Renal cortex interstitium (tissue), 15 donors: ENCODE measurements at places on chromosomes 4 and X. TPM values are rescaled to one million over a fixed set of nuclear protein-coding genes. Genes with fewer than 3 reads are reported as not detected.
A peak's percentile ranks its signal among the peaks of the same experiment; 100 is the strongest.

DNA sequence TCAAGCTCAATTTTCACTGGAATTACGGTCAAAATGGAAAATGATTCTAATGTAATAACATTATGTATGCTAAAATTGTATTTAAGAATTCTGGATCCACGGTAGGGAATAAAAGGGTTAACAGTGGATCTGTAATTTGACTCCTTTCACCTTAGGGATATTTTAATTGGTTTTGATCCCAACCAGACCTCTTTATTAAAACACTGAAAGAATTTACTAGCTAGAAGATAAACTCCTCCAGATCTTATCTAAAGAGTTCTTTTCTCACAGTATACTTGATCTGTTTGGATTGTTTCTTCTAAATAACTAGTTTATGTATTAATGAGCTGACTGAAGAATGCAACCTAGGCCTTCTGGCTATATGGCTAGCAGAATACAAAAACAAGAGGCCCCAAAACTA is 118.4 kb downstream of the DDX53 start:
- DNase-seq, result no peak

DNA sequence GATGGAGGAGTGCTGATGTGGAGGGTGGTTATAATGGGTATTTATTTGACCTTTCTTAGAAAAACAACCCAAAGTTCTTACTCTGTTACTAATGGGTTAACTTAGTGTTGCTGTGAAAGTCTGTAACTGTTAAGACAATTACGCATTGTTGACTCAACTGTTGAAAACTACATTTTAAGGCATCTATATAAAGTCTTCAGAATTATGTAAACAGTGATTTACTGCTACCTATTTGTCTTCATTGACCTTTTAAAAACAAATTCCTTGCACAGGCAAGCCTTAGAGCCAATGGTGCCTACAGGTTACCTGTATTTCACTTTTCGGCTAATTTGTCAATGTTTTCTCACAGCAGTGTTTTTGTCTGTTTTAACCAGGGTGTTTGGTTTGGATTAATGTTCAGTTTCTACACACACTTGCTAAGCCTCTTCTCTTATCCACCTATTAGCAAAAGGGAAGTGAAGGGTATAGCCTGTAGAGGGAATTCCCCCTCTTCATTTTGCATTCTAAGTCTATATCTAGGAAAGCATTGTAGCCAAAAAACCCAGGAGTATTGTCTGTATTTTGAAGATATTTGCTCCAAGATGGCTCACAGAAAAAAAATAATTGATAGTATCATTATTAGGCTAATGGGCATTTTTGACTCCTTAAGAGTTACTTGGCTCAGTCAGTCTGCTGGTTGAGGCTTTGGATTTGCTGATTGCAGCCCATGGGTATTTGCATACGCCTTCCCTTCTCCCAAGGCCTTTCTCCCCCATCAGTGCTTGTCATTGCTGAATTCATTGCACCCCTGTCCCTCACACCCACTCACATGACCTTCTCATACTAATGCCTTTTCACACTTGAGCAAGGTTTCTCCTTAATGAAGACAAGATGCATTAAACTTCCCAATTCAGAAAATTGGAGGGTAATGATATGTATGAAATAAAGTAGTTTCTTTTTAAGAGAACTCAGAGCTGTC is 30.5 kb downstream of the AFF1 start:
- DNase-seq, result no peak

GRCh38 chrX:154096140-154097002 is 1.1 kb downstream of the MECP2 start:
- no peak for DNase-seq

DNA sequence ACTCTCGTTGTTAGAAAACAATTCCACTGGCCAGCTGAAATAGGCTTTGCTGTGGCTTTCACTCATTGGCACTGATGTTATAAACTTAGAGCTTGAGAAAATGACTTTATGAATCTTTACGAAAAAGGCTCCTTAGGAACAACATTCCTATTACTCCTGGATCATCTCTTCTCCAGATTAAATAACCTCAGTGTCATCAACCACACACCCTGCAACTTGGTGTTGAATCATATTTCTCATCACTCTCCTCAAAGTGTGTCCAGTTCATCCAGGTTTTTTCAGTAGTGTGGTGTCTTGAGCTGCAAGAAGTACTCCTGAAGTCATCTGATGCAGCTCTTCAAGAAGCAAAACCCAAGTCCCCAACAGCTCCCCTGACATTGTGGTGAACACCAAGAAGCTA is 28.1 kb upstream of the ANOS1 start:
- no peak for DNase-seq

GRCh38 chrX:148755111-148755510 is 254.7 kb downstream of the AFF2 start:
- DNase-seq, result no peak

DNA sequence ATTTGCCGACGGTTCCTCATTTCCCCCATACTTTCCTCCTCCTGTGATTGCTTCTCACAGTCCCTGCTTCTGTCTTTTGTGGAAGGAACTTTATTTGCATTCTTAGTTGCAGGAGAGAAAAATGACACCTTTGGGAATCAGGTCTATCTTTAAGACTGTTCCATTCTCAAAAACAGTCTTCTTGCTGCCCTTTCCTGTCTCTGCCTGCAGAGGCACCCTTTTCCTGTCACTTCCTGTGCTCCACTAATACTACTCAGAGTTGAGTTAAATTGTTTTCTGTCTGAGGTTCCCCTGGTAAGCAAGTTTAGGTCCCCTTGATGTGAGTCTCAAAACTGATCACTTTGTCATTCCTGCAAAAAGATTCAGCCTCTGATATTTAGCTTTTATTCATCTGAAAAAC is 208.8 kb upstream of the CLNK start:
- DNase-seq, result no peak

DNA sequence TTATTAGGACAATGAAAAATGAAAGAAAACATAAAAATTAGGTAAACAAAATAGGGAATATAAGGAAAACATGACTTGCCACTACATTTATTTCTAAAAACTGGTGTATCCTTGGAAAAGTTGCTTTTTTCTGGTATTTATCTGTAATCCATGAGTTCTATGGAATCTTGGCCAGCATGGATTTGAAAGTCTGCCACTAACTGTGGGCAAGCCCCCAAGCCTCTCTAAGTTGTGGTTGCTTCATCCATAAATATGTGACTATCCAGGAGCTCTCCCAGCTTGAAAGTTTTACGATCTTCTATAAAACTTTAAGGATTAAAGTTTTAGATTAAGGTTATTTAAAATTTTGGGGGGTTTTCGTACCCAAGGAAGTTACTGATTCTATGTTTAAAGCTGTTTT is 21.8 kb downstream of the RPS6KA3 start:
- no peak for DNase-seq

DNA sequence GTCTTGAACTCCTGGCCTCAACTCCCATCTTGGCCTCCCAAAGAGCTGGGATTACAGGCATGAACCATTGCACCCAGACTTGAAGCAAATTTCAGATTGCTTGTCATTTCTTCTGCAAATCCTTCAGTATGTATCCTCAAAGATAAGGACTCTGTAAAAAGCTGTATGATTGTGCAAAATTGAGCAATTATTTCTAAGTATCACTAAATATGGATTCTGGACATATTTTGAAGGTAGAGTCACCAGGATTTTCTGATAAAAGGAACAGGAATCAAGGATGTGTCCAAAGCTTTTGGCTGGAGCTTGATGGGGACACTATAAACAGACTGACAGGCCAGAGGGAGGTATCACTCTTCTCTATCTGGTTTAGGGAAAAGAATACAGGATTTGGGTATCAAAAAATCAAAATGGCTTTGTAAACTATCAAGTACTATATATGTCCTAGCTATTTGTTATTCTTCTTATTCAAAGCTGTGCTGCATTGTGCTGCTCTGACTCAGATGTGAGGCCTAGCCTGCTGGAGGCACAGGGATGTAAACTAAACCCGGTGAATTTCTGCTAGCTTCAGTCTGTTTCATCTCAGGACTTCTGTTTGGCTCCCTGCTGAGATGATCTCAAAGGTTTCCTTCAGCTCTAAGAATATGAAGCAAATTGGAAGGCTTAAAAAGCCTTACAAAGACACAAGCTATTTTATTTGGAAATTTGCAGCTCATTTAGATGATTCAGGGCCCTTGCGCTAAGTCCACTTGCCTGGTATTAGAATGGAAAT is 8.3 kb downstream of the RPS4X start:
- no peak for DNase-seq

GRCh38 chr4:39526765-39527295 is 409 bp downstream of the UGDH start:
- peak; percentile 12 for DNase-seq

DNA sequence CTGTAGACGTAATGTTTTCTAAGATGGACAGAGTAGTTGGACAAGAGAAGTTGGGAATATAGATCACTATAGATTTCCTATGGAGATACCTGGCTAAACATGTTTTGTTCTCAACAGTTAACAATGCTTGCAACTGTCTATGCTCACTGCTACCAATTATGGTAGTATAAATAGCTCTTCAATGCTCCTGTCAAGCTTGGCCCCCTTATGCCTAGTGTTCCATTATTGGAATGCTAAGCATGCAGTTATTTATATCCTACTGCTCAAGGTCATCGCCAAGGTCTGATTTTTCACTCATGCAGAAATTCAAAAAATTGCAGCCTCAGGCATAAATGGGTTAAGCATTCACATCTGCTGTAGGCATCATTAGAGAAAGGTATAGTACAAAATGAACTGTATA is 519.0 kb downstream of the IL15 start:
- DNase-seq, result peak; percentile 5

- no peak for DNase-seq
Measured at GRCh38 chrX:107742700-107743191, 32.8 kb downstream of the TSC22D3 start.

DNA sequence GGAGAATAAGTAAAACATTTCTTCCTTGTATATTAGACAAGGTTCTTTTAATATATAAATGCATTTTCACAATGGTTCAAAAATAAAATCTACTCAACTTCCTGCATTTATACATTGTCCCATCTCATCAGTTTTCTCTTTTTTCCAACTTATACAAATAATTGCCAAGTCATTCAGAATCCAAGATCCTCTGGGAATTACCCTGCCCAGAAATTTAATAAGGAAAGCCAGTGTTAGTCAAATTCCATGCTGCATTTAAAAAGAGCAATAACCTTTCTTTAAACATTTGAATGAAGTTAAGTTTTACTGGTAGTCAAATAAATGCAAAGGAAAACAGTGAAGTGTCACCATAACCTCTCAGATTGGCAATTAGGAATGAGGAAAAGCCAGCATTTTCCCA is 357.9 kb downstream of the PPP3CA start:
- no peak for DNase-seq

DNA sequence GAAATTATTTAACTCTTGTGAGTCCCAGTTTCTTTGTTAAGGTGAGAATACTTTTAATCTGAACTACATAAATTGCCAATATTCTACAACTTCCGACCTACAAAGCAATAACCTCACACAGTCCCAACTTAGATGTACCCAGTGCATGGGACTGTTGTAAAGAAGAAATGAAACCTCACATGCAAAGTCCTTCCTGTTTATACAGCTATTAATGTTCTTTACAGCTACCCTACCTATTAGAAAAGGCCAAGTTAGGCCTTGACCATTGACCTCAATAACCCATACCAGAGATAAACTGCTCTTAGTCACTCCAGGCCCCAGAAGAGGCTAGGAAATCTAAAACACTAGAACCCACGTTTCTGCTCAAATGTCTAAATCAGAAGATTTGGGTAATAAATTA is 920.1 kb upstream of the TENM3 start:
- no peak for DNase-seq

GRCh38 chr4:182576601-182577289 is 333.5 kb downstream of the TENM3 start:
- DNase-seq, result no peak

GRCh38 chrX:48956728-48957414 is 536 bp downstream of the OTUD5 start:
- no peak for DNase-seq

DNA sequence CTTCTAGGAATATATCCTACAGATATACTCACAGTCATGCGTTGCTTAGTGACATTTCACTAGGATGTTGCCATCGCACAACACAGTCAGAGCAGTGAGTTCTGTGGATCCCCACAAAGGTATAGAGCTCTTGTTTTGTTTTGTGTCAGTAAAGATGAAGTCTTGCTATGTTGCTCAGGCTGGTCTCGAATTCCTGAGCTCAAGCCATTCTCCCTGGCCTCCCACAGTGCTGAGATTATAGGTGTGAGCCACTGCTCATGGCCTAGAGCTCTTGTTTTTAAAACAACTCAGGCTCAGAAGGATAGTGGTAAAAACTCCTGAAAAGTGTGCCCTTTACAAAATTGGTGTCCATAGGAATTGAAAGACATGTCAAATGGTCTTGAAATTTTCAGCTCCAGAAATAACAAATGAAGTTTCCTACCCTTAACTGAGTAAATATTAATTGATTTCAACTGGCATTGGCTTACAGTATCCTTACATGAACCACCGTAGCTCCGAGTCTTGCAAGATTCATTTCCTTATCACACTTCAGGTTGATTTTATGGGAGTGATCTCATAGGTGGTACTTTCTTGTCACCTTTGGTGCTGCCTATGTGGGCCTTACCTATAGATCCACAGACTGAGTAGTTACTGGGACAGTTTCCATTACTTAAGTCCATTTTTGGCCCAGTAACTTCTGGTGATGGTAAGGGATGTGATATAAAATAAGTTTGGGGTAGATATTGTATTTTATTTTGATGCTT is 3.6 kb downstream of the CWH43 start:
- no peak for DNase-seq

DNA sequence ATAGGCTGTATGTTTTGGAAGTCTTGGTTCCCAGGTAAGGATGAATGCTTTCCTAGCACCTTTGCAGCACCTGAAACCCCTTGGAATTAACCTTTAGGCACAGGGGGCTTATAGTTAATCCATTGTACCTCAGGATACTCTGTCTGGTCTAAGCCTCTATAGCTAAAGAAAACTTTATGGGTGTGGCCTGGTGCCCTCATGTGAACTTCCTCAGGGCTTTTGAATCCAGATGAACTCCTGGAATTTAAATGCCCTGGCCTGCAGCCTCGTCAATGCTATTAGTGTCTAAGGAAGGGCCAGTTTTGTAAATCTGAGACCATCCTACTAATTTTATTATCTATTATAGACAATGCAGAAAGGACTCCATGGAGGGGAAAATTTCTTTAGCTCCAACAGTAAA is 33.8 kb downstream of the IRS4 start:
- DNase-seq, result no peak

Gene FAT1
- 219 TPM for polyA plus RNA-seq

Gene WDR13
- polyA plus RNA-seq, result 118 TPM

Gene PABPC1L2A
- not detected for polyA plus RNA-seq

Gene LUZP4
- polyA plus RNA-seq, result not detected

Gene MED14
- polyA plus RNA-seq, result 48.8 TPM

Gene NOX1
- polyA plus RNA-seq, result 0.79 TPM

Gene AADAT
- polyA plus RNA-seq, result 25.0 TPM

Gene ADH7
- polyA plus RNA-seq, result not detected

Gene FOXR2
- polyA plus RNA-seq, result not detected

Gene SSX2
- polyA plus RNA-seq, result not detected

Gene BEX5
- polyA plus RNA-seq, result 10.4 TPM

Gene GSX2
- polyA plus RNA-seq, result not detected

Gene SPANXB1
- not detected for polyA plus RNA-seq
